ENCODE measurements at places on chromosomes 4 and X.

- no peak for DNase-seq
These were observed 203.1 kb downstream of the FBXO8 start for GRCh38 chr4:174080361-174080760.

- DNase-seq: no peak
These were observed 1.7 kb upstream of the TIFA start for GRCh38 chr4:112287258-112287989.

GRCh38 chrX:13666836-13667235 lies 13.9 kb downstream of the TCEANC start:
- DNase-seq: no peak

GRCh38 chrX:128929271-128930057 lies 593.8 kb downstream of the SMARCA1 start:
- no peak for DNase-seq

All from T-helper 1 cell (primary cell).